ENCODE measurements at places on chromosomes 3 and 15. TPM values are rescaled to one million over a fixed set of nuclear protein-coding genes. Genes with fewer than 3 reads are reported as not detected.

- peak; percentile 23 for DNase-seq
These were observed 105.6 kb downstream of the FBLN2 start for GRCh38 chr3:13654330-13655060.

- DNase-seq = no peak
These were observed 61.9 kb upstream of the NR2F2 start for GRCh38 chr15:96268442-96269204.

GRCh38 chr3:135751991-135752390 is 213.5 kb upstream of the PPP2R3A start:
- no peak for DNase-seq

CLDN11 gene
- not detected for total RNA-seq

- DNase-seq = no peak
These were observed 368.9 kb upstream of the PLSCR5 start for GRCh38 chr3:146974001-146974400.

ZIC1 gene
- not detected for total RNA-seq

Data from hematopoietic multipotent progenitor cell (in vitro differentiated cells).